Natural killer cell (primary cell): ENCODE measurements at places on chromosomes 16 and 17. TPM values are rescaled to one million over a fixed set of nuclear protein-coding genes. Genes with fewer than 3 reads are reported as not detected.

Gene KRT222
- total RNA-seq, result not detected

- H3K27me3 ChIP-seq, result no peaks in the 10 kb centered on the region
- no peak overlapping the region for H3K27ac ChIP-seq
- DNase-seq, result no peak
- H3K36me3 ChIP-seq, result no peaks in the 10 kb centered on the region
- H3K4me1 ChIP-seq, result no peaks in the 10 kb centered on the region
Observed at GRCh38 chr17:13153036-13153435, 135.2 kb upstream of the ELAC2 start.

Gene CDR2L
- not detected for total RNA-seq

Gene POLG2
- total RNA-seq, result 65.3 TPM

Gene PLEKHH3
- 0.26 TPM for total RNA-seq

DNA sequence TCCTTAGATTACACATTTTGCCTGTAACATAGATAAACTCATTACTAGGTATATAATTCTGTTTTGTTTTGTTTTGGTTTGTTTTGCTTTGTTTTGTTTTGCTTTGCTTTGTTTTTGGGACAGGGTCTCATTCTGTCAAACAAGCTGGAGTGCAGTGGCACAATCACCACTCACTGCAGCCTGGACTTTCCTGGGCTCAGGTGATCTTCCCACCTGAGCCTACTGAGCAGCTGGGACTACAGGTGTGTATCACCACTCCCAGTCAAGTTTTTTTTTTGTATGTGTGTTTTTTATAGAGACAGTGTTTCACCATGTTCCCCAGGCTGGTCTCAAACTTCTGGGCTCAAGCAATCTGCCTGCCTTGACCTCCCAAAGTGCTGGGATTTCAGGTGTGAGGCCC, 1.3 kb upstream of the CCL4L2 start:
- peaks cover 5% of the 10 kb centered on the region for H3K27me3 ChIP-seq
- peaks cover 72% of the 10 kb centered on the region for H3K4me1 ChIP-seq
- H3K4me3 ChIP-seq, result no peak overlapping the region
- no peaks in the 10 kb centered on the region for H3K36me3 ChIP-seq

Gene PIK3R6
- total RNA-seq, result 1.4 TPM

DNA sequence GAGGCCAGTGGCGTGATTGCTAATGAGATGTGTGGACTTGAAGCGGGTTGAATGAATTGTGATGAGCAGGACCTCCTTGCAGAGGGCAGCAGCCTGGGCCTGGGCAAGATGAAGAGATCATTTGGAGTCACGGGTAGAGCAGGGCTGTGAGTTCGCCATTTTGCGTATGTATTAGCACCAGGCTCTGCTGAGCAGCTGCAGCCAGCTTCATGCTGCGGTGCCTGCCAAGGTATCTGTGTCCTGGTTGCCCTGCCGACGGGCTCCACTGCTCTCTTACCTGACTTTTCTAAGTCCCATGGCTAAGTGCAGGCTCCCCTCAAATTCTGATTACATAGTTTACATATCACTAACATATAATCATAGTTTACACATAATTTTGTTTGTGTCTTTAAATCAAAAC, 295.7 kb downstream of the SNX29 start:
- H3K27me3 ChIP-seq, result no peaks in the 10 kb centered on the region
- H3K4me3 ChIP-seq, result no peak overlapping the region
- no peaks in the 10 kb centered on the region for H3K4me1 ChIP-seq
- H3K36me3 ChIP-seq, result no peaks in the 10 kb centered on the region
- no peak overlapping the region for H3K27ac ChIP-seq

- no peak overlapping the region for H3K4me3 ChIP-seq
- peak; percentile 54 for DNase-seq
- H3K36me3 ChIP-seq, result no peaks in the 10 kb centered on the region
- no peak overlapping the region for H3K27ac ChIP-seq
Observed at GRCh38 chr17:80981062-80981902, 10.4 kb upstream of the CHMP6 start.
